ENCODE measurements at places on chromosomes 7 and 10. TPM values are rescaled to one million over a fixed set of nuclear protein-coding genes. Genes with fewer than 3 reads are reported as not detected.

FAM53B gene
- total RNA-seq: 5.3 TPM

- DNase-seq: peak; percentile 29
Measured at GRCh38 chr7:47454069-47454973, 127.6 kb downstream of the TNS3 start.

DNA sequence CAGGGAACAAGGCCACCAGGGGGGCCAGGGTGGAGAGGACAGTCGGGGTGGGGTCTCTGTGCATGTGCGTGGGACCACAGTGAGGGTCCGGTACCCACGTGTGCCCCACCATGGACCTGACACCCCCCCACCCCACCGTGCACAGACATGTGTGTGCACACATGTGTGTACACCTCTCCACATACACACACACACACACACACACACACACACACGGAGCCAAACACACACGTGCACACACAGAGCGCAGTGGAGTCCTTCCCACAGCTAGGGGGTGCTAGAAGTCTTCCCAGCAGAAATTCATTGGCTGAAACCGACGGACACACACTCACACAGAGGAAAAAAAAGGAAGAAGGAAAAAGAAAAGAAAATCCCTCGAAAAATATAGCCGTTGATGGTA is 42.8 kb upstream of the GNA12 start:
- DNase-seq: peak; percentile 82

DNA sequence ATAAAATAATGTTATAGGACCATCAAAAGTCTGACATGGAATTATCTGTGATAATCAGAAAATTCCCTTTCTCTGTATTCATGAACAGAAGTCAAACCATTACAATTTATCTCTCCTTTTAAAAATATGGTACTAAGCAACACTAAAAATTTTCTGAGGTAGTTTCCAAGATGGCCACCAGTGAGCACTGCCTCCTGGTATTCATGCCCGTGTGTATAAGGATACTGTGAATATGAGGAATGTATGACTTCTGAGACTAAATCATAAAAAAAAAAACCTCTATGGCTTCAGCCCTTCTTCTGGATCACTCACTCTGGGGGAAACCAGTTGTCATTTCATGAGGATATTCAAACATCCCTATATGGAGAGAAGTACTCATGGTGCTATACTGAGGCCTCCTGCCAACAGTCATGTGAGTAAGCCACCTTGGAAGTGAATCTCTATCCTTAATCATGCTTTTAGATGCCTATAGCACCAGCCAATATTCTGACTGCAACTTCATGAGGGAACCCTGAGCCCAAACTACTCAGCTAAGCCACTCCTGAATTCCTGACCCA is 41.1 kb downstream of the SIRT1 start:
- peak; percentile 84 for DNase-seq

GRCh38 chr10:128325788-128326187 is 199.6 kb upstream of the MKI67 start:
- DNase-seq: no peak

DLG5 gene
- total RNA-seq: 12.7 TPM

DNA sequence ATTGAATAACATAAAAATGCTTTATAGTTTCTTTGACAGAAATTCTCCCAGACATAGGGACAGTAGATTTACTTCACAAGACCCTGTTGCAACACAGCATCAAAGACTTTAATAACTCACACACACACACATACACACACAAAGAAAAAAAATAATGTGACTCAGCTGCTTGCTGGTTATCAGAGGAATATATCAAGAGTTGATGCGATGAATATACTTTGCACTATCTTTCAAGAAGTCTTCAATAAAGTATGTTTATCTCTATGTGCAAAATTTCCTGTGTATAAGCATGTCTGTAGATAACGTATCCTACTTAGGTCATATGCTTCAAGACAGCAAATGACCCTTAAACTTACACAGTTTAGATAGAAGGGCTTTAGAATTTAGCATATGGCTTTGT is 243.1 kb downstream of the ARL4A start:
- peak; percentile 46 for DNase-seq

GRCh38 chr10:76577455-76577854 is 1060.2 kb downstream of the KCNMA1 start:
- no peak for DNase-seq

GRCh38 chr7:99393355-99394187 is 14.8 kb downstream of the PDAP1 start:
- no peak for DNase-seq

ZNF783 gene
- total RNA-seq: 2.8 TPM

GRCh38 chr10:132479024-132479602 is 58.5 kb upstream of the INPP5A start:
- no peak for DNase-seq

GRCh38 chr10:89574368-89574767 is 39.0 kb upstream of the SLC16A12 start:
- DNase-seq: no peak

DNA sequence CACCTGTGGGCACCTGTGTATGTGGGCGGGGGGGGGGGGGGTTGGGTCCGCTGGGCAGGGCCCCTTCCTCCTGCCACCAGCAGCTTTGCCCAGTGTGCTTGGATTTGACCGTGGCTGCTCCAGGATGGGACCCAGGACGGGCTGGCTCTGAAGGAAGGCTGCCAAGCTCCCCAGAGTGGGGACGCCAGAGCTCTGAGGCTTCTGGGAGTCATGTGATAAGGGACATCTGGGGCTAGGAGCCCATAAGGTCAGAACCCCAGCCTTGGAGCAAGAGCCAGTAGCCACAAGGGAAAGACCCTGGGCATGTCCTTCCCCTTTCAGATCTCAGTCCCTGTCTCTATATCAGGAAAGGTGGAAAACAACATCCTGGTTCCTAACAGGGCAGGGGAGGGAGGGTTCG is 21.8 kb upstream of the AMZ1 start:
- no peak for DNase-seq

Data from IMR-90 (cell line).